NCI-H1105 treated with DMSO at 0.1 percent for 48 hours (cell line): ENCODE measurements at places on chromosomes 2 and 18.

DNA sequence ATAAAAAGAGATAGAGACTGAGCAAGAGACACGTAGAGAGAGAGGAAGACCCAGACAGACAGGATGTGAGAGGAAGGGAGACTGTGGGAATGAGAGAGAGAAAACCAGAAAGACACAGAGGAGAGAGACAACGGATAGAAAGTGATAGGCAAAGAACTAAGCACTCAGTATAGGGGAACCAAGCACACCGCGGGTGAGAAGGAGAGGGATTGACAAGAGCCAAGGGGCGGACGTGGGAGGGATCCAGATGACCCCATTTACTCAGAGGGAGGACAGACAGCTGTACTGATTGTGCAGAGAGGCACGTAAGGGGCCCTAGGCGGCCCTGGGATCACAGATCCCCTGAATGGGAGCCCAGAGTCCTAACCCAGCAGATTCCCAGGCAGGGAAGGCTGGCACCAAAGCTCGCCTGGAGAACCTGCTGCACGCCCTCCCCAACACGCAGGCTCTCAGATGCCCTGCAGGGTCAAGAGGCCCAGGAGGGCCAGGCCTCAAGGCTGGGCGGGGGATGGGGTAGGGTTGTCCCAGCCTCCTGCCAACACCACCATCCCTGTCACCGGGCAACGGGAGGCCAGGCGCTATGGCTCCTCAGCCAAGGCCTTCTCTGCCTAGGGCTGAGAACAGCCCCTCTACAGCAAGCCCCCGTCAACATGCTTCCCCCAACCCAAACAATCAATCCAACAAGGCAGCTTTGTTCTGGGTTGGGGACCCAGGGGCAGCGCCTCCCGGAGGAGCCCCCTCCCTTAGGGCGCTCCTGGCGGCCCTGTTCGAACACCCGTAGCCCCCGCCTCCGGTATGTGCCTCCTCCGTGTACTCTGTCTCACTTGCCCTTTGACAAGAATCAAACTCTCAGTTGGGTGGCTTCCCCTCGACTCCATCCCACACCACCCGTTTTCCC lies 579 bp downstream of the LOXL3 start:
- no peak for DNase-seq

GRCh38 chr18:23212161-23212560 lies 76.9 kb downstream of the CABLES1 start:
- no peak for DNase-seq

- DNase-seq: no peak
Measured at GRCh38 chr2:172430678-172431077, 3.3 kb downstream of the ITGA6 start.

DNA sequence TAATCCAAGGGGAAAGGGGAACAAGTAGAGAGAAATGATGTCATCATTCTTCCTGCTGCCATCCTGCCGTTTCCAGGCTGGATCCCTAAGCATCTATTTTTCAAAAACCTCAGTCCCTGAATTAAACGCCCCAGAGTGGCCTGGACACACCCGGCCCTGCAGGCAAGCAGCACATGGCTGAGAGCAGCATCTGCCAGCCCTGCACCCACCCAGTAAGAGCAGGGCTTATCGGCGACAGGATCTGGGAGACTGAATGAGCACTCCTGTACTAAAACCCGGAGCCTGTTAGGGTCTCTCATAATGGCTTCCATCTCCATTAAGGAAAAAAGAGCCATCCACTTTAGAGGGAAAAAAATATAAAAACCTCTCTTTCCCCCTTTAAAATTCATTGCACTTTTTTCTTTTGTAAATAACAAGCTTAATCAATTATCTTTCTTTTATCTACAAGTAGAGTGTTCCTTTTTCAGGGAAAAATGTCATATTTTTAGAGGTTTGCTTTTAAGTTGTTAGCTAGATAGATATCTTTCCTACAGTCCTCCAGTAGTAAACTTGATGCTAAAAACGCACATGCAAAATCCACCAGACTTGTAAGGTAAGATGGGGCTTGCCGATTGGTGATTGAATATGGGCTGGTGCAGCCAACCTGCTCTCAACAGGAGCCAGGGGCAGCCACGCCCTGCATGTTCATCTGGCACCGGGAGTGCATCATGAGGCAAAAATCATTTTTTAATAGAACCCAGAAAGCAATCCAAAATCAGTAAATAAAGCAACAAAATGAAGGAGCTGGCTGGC lies 457.8 kb downstream of the EIPR1 start:
- DNase-seq: peak; percentile 6

DNA sequence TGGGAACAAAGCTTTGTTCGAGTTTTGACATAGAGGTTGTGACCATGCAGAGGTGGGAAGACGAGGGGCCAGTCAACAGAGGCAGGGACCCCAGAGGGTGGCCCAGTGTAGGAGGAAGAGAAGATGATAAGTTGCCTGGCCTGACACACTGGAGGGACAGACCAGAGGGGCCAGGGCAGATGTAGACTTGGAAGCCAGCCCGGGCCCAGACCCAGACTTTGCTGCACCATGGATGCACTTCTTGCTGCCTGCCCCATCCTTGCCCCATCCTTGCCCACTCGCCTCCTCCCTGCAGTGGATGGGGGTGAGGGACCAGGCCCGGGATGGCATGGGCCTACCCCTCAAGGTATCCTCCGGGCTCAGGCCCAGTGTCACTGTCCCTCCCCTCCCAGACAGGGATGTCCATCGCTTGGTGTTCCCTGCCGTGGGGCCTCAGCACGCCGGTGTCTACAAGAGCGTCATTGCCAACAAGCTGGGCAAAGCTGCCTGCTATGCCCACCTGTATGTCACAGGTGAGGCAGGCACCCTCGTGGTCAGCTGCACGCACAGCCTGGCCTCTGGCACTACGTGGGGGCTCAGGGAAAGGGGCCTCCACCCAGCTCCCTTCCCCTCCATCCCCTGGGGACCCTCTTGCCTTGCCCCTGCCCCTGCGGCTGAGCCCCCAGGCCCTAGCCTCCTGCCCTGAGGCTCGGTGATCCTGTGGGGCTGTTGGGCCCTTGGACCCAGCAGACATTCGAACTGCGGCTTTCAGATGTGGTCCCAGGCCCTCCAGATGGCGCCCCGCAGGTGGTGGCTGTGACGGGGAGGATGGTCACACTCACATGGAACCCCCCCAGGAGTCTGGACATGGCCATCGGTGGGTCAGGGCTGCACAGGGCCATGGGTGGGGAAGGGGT lies 27.0 kb upstream of the GMPPA start:
- DNase-seq: no peak

DNA sequence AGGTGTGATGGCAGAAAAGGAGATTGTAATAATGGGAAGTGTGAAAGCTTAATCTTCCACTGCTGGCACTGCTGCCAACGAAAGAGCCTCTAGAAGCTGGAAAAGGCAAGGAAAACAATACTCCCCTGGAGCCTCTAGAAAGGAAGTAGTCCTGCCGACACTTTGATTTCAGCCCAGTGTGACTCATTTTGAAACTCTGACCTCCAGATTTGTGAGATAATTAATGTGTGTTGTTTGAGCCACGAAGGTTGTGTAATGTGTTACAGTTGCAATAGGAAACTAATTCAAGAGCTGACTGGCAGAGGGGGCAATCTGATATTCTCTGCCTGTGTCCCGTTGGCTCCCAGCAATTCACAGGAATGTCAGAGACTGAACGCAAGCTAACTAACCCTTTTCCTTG lies 219.2 kb upstream of the UBE2E3 start:
- DNase-seq: no peak

DNA sequence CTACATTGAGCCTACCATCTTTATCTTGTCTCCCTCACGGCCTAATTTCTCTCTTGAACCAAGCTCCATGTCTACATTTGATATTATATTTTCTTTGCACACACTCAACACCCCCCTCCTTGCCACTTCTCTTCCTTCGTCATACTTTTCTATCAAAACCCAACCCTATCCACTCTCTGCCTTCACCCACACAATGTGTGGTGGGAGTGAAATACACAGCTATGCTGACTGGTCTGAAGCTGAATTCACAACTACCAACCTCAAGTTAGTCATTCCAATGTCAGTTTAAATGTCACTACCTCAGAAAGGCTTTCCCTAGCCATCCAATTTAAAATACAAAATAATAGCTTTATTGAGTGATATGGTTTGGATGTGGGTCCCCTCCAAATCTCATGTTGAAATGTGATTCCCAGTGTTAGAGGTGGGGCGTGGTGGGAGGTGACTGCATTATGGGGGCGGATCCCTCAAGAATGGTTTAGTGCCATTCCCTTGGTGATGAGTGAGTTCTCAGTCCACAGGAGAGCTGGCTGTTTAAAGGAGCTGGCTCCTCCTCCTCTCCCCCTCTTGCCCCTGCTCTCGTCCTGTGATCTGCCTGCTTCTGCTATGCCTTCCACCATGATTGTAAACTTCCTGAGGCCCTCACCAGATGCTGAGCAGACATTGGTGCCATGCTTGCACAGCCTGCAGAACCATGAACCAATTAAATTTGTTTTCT lies 112.1 kb downstream of the DTNB start:
- no peak for DNase-seq

- no peak for DNase-seq
Measured at GRCh38 chr2:213740453-213740852, 456.2 kb downstream of the SPAG16 start.

DNA sequence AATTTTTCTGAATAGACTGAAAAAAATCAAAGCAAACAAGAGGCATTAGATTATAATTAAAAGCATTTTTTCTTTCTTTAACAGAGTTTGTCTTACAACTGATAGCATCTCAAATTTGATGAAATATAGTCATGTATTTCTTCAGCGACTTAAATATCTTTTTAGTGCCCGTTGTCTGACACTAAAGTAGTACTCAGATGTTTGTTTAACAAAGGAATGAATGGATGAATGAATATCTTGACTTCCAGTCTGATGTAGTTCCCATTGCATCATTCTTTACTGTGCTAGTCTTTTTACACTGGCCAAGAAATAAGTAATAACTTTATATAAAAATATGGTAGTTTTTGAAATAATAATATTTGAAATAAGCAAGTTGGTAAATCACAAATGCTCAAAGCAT lies 111.1 kb downstream of the TTC27 start:
- no peak for DNase-seq

GRCh38 chr2:172179045-172179701 lies 76.5 kb upstream of the DLX2 start:
- DNase-seq: no peak

DNA sequence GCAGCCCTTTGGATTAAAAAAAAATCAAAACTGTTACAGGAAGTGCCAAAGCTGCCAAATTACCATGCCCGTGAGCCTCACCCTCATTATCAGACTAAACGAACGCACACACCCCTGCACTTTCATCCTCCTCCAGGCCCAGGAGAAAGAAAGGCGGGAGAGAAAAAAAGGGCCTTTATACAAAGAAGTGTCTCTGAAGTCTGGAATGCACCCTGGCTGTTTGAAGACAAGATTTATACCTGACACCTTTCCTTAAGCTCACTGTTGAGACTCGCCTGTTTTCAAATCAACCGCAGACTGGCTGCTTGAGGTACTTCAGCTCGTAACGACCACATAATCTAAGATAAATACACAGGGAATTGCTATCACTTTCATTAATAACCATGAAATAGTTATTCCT lies 31.0 kb downstream of the EDAR start:
- DNase-seq: no peak

- DNase-seq: no peak
Measured at GRCh38 chr2:127278959-127279358, 15.0 kb downstream of the ERCC3 start.

GRCh38 chr18:35597758-35598157 lies 16.2 kb downstream of the GALNT1 start:
- no peak for DNase-seq

- no peak for DNase-seq
Measured at GRCh38 chr18:2572892-2573291, 1.5 kb downstream of the NDC80 start.
